Right ventricle myocardium inferior (tissue), 1 donor: ENCODE measurements at places on chromosomes 6 and 20. TPM values are rescaled to one million over a fixed set of nuclear protein-coding genes. Genes with fewer than 3 reads are reported as not detected.

DNA sequence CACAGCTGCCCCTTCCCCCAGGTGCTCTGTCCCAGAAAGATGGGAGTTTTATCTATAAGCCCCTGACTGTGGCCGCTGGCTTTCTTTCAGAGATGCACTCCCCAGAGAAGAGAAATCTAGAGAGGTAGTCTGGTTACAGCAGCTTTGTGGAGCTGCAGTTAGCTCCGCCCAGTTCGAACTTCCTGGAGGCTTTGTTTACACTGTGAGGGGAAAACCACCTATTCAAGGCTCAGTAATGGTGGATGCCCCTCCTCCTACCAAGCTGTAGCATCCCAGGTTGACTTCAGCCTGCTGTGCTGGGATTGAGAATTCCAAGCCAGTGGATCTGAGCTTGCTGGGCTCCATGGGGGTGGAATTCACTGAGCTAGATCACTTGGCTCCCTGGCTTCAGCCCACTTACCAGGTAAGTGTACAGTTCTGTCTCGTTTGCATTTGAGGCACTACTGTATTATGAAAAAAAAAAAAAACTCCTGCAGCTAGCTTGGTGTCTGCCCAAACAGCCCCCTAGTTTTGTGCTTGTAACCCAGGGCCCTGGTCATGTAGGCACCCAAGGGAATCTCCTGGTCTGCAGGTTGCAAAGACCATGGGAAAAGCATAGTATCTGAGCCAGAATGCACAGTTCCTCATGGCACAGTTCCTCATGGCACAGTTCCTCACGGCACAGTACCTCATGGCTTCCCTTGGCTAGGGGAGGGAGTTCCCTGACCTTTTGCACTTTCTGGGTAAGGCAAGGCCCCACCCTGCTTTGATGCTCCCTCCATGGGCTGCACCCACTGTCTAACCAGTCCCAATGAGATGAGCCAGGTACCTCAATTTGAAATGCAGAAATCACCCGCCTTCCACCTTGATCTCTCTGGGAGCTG, 275.0 kb downstream of the CENPW start:
- DNase-seq: no peak

The NNAT gene
- total RNA-seq: 0.19 TPM

The KHDRBS2 gene
- not detected for total RNA-seq

- DNase-seq: no peak
Observed at GRCh38 chr6:130204322-130204721, 18.4 kb downstream of the SAMD3 start.

The PHACTR1 gene
- 116 TPM for total RNA-seq

- DNase-seq: no peak
Observed at GRCh38 chr6:109893606-109894005, 84.5 kb upstream of the GPR6 start.

DNA sequence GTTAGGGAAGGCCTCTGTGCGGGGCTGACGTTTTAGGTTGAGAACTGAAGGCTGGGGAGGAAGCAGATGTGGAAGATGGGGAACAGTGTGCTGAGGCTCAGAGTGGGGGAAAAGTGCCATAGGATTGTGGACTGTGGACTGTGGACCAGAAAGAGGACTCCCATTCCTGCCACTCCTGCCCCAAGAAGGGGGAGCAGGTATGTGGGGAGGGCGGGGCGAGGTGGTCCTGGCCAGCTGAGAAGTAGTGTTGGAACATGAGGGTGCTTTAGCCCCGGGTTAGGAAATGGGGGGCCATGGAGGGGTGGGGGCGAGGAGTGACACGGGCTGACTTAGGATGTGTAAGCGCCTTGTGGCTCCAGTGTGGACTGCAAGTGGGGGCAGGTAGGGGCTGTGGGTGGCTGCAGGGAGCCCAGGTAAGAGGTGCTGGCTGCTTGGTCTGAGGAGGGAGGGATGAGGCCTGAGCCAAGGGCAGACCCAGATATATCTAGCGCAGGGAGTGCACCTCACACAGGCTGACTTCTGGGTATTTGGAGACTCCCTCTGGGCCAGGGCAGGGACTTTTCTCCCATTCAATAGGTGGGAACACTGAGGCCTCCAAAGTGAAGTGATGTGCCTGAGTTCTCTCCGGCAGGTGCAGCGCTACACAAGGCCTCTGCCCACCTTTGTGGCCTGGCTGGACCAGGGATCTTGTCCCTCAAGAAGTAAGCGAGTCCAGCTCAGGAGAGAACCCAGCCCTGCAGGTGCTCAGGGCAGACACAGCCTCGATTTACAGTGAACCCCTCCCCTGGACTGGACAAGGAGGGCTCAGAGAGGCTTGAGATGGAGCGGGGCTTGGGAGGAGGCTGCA, 76.6 kb upstream of the TOX2 start:
- DNase-seq: no peak

The CLVS2 gene
- total RNA-seq: not detected

The GCNT2 gene
- 51.9 TPM for total RNA-seq

The IMPG1 gene
- total RNA-seq: not detected
